Right lung (tissue), 10 donors: ENCODE measurements at places on chromosomes 3 and 15. TPM values are rescaled to one million over a fixed set of nuclear protein-coding genes. Genes with fewer than 3 reads are reported as not detected.

Gene GOLGA8T
- not detected for polyA plus RNA-seq

Gene CACNA1D
- polyA plus RNA-seq, result 41.9 TPM

Gene LHFPL4
- polyA plus RNA-seq, result 0.12 TPM

Gene MBD4
- polyA plus RNA-seq, result 58.6 TPM

Gene PRR20G
- not detected for polyA plus RNA-seq

Gene SECISBP2L
- 47.6 TPM for polyA plus RNA-seq

Gene ITIH1
- not detected for polyA plus RNA-seq

DNA sequence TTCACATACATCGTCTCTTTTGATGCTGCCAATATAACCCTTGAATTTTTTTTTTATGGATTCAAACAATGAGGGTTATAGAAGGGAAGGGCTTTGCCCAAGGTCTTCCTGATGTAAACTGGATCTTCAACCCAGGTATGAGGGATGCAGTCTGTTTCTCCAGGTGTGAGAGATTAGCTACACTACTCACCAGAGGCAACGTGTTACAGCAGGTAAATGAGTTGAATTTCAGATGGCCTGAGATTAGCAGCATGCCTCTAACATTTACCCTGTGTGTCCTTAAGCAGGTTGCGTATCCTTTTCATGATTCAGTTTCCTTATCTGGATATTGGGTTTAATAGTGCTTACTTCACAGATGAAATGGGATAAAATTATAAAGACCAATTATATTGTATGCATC is 1.9 kb downstream of the RTP4 start:
- no peak for DNase-seq

- peak; percentile 69 for DNase-seq
These were observed 289.6 kb downstream of the UACA start for GRCh38 chr15:70473581-70474370.

DNA sequence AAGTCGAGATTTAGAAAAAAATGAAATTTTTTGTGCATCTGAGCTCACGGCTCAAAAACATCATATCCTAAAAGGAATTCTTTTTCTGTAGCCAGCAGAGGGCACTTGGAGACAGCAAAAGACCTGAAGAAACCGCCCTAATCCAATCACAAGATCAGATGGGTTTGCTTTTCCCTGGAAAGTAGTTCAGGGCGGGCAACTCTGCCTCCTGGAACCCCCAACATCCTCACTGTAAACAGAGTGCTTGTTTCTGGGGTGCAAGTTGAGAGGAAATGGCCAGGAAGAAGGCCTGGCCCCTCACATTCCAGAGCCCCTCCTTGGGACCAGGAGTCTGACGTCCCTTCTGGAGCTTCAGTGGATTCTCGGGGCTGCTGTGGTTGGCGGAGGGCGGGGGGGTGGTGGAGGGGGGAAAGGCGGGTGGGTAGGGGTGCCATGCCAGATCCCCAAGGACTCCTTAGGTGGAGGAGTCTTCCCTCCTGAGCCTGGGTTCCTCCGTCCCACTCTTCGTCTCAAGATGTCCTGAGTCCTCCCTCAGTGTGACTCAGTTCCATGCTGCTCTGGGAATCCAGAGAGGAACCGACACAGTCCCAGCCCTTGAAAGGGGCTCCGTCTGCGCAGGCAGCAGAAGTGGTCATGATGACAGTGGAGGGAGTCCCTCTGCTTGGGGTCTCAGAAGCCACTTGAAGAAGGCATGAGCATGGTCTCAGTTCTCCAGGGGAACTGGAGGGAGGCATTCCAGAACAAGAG is 35.9 kb downstream of the CCK start:
- DNase-seq, result peak; percentile 43

DNA sequence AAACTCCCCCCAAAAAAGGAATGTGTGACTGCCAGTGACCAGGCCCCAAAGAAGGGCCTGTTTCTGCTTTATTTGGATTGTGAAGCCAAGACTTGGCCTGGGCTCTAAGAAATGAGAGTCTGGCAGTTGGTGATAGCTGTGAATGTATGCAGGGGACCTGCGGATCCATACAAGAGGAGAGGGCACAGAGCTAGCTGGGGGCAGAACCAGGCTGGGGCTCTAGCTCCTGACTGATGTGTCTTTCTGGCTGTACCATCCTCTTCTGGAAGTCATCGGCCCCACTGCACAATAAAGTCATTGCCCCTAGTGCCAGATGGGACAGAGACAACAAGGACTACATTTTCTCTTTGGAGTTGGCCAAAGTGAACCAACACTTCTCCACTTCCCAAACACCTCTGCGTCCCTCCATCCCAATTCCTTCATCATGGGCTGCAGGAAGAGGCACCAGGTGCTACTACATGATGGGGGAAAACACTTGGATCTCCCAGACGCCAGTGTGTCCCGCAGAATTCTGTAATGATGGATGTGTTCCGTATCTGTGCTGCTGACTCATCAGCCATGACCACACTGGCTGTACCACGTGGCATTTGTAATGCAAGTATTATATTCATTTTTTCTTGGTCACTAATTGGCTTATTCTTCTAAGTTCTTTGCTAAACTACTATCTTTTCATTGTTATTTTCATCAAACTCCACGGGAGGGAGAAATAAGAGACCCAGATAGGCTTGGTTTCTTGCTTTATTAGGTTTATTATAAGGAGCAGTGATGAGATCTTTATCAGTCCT is 1.7 kb upstream of the PLA2G4F start:
- DNase-seq, result no peak

GRCh38 chr15:23467110-23467600 is 20.1 kb upstream of the GOLGA6L2 start:
- DNase-seq, result peak; percentile 8

DNA sequence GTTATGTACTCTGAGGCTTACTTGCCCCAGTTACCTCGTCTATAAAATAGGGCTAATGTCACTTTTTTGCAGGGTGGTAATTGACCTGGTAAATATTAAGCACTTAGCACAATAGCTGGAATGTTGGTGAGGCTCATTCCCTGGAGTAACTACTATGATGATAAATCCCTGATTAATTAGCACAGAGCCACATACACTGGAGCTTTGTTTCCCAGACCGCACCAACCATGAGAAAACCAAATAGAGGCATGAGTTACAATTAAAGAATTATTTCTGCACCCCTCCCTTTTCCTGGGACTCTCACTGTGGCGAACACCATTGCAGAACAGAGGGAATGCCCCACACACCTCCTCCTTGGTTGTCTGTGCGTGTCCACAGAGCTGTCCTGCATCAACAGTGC is 76.6 kb upstream of the CPOX start:
- no peak for DNase-seq

GRCh38 chr3:43647331-43648166 is 25.7 kb upstream of the ANO10 start:
- DNase-seq, result no peak
